ENCODE measurements at places on chromosomes 12 and 14. TPM values are rescaled to one million over a fixed set of nuclear protein-coding genes. Genes with fewer than 3 reads are reported as not detected.

DNA sequence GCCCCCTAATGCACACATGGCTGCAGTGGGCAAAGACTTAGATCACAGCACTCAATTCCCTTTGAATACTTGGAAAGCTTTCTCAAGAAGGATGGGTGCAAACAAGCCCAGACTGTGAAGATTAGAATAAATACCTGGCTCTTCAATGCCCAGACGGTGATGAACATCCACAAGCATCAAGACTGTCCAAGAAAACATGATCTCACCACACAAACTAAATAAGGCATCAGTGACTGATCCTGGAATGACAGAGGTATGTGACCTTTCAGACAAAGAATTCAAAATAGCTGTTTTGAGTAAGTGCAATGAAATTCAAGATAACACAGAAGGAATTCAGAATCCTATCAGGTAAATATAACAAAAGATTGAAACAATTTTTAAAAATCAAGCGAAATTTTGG is 43.8 kb upstream of the ZDHHC17 start:
- peaks cover 4% of the 10 kb centered on the region for H3K4me1 ChIP-seq
- no peak overlapping the region for H3K27ac ChIP-seq
- no peaks in the 10 kb centered on the region for H3K27me3 ChIP-seq

DNA sequence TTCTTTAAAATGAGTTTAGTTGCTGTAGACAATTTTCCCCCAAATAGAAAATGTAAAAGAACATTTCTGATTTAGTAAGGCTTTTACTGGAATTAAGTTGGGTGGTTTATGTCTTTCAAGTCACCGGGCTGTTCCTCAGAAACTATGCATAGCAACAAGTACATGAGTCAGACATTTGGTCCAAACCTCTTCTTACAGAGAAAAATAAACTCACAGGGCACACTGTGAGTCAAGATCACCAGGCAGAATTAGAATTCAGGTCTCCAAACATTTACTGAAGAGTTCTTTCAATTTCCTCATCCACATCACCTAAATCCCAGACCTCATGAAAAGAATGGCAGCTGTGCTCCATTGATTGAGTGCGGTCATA is 476.1 kb upstream of the SOX5 start:
- H3K36me3 ChIP-seq = no peaks in the 10 kb centered on the region
- H3K27me3 ChIP-seq = no peaks in the 10 kb centered on the region
- no peak overlapping the region for H3K27ac ChIP-seq
- peak; percentile 78 for DNase-seq
- H3K4me1 ChIP-seq = peaks cover 8% of the 10 kb centered on the region

DNA sequence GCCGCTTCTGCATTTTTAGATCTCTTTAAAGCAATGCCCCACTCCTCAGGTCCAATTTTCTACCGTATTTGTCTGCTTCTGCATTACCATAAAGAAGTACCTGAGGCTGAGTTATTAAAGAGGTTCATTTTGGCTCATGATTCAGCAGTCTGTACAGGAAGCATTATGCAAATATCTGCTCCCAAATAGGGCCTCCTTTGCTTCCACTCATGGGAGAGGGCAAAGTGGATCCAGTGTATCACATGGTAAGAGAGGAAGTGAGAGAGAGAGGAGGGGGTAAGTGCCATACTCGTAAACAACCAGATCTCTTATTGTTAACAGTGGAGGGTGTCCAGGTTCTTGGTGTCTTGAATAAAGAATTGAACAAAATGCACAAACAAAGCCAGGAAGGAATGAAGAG is 316.1 kb upstream of the SEL1L start:
- no peaks in the 10 kb centered on the region for H3K4me1 ChIP-seq
- no peak overlapping the region for H3K27ac ChIP-seq
- H3K27me3 ChIP-seq = no peaks in the 10 kb centered on the region
- DNase-seq = no peak

VRTN gene
- not detected for polyA plus RNA-seq
